ENCODE measurements at places on chromosomes 5 and 9. TPM values are rescaled to one million over a fixed set of nuclear protein-coding genes. Genes with fewer than 3 reads are reported as not detected.

DNA sequence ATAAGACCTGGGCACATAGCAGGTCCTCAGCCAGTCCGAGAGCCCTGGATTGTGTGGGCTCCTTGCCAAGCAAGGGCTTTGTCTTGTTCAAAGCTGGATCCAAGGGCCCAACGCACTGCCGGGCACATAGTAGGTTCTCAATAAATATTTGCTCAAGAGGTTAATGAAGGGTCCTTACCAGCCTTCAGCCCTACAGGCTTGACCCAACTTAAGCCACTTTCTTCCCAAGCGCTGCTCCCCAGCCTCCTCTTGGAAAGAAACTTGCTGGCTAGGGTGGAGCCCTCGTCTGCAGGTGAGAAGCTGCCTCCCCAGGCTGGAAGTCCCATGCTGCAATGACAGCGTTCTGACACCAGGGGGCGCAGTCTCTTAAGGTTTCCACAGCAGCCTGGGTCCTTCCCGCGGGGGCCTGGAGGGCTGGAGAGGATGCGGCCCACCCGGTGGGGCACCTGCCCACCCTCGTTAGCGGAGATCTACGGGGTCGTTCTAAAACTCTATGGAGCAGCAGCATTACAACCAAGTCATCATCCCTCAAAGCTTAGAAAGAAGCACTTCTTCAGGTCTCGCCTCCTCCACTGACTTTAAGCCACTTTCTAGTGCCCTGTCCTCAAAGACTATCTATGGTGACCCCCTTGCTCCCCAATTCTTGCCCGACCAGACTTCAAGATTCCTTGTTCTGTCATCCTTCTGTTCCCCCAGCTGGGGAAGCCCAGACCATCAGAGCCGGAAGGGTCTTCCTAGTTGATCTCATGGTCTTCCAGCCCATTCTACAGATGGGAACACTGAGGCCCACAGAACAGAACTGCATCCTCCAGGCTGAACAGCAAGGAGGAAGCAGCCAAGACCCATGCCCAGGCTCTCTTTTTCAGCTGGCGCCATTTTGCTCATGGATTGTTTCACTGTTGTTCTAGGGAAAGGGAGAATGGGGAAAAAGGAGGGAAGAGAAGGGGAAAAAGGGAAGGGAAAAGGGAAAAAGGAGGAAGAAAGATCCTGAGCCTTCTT lies 115.4 kb downstream of the LHX2 start:
- DNase-seq = peak; percentile 54
- H3K4me1 ChIP-seq = no peaks in the 10 kb centered on the region
- H3K27ac ChIP-seq = no peak overlapping the region
- H3K36me3 ChIP-seq = no peaks in the 10 kb centered on the region
- H3K4me3 ChIP-seq = no peak overlapping the region

DNA sequence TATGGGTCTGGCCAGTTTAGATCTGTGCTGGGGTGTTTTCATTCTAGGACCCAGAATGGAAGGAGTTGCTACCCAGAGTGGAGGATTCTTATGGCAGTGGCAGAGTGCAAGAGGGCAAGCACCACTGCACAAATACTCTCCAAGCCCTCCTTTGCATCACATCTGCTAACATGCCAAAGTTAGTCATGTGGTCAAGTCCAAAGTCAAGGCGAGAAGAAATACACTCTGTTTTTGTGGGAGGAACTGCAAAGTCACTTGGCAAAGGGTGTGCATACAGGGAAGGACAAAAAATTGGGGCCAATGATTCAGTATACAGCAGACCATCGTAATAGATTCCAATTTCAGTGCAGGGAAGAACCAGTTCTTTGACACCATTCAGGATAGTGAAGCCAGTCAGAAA lies 43.9 kb upstream of the HMGCS1 start:
- H3K4me3 ChIP-seq = no peak overlapping the region
- H3K27ac ChIP-seq = no peak overlapping the region
- DNase-seq = no peak
- no peaks in the 10 kb centered on the region for H3K4me1 ChIP-seq

GRCh38 chr5:77892061-77893010 lies 116.2 kb upstream of the TBCA start:
- H3K27me3 ChIP-seq = no peaks in the 10 kb centered on the region
- H3K36me3 ChIP-seq = no peaks in the 10 kb centered on the region
- no peak for DNase-seq
- no peaks in the 10 kb centered on the region for H3K4me1 ChIP-seq

DNA sequence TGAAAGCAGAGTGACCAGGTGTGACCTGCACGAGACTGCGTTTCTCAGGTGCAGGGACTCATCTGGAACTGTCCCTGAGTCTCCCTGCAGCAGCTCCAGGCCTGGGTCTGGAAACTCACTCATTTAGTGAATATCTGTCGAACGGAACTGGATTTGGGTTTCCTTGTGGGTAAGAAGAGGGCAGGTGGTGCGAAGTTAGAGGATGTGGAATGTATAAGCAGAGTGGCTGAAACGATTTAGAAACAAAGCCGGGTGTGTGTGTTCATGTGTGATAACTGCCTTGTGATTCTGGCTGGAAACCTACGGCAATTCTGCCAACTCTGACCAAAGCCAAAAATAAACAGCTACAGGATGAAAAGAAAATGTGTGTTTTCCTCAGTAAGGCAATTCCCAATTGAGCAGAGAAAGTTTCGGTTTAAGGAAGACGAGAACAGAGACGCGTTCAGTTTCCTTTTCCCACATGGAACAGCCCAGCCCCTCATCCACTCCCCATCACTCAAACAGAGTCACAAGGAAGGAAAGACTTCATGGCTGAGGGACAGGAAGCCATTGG lies 130.3 kb downstream of the NSG2 start:
- no peaks in the 10 kb centered on the region for H3K4me1 ChIP-seq
- H3K36me3 ChIP-seq = no peaks in the 10 kb centered on the region
- peaks cover 23% of the 10 kb centered on the region for H3K27me3 ChIP-seq
- no peak overlapping the region for H3K4me3 ChIP-seq

- peaks cover 19% of the 10 kb centered on the region for H3K4me1 ChIP-seq
- peak; percentile 65 for DNase-seq
- H3K27ac ChIP-seq = no peak within 1 kb of the TSS
- peaks cover 36% of the 10 kb centered on the region for H3K27me3 ChIP-seq
- no peak within 1 kb of the TSS for H3K4me3 ChIP-seq
- H3K36me3 ChIP-seq = no peaks in the 10 kb centered on the region
Measured at GRCh38 chr9:137227054-137227852, at the start of gene RNF224. Gene RNF224 (plus strand): TSS chr9:137227502. CDS start chr9:137228336, 834 bp downstream.

DNA sequence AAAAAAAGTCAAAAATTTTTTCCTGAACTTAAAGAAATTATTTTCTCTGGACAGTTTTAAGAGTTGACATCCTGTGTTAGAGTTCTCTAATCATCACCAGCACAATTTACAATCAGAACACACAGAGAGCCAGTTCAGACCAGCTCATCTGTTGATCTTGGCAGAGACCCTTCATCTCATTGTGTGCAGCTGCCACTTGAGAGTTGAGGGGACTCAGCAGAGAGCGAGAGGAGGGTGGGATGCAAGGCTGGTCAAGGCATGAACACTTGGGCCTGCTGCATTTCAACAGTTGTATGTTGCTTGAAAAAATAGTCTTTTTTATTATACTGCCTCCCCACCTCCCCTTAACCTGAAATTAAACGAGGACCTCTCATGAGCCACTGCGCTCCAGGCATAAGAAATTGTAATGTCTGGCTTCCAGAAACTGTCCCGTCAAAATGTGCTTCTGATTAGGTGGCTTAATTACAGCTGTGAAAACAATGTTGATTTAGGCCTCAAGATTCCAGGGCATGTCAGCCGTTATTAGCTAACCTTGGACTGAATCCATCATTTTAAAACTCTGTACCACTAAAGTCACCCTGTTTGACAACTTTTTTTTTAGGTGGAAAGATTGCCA lies 383.6 kb downstream of the CCDC171 start:
- no peak overlapping the region for H3K27ac ChIP-seq
- no peak for DNase-seq
- no peaks in the 10 kb centered on the region for H3K36me3 ChIP-seq
- no peaks in the 10 kb centered on the region for H3K4me1 ChIP-seq
- H3K4me3 ChIP-seq = no peak overlapping the region
- H3K27me3 ChIP-seq = no peaks in the 10 kb centered on the region

Gene ITK
- 0.32 TPM for total RNA-seq

Gene TGFBR1
- 15.2 TPM for total RNA-seq

DNA sequence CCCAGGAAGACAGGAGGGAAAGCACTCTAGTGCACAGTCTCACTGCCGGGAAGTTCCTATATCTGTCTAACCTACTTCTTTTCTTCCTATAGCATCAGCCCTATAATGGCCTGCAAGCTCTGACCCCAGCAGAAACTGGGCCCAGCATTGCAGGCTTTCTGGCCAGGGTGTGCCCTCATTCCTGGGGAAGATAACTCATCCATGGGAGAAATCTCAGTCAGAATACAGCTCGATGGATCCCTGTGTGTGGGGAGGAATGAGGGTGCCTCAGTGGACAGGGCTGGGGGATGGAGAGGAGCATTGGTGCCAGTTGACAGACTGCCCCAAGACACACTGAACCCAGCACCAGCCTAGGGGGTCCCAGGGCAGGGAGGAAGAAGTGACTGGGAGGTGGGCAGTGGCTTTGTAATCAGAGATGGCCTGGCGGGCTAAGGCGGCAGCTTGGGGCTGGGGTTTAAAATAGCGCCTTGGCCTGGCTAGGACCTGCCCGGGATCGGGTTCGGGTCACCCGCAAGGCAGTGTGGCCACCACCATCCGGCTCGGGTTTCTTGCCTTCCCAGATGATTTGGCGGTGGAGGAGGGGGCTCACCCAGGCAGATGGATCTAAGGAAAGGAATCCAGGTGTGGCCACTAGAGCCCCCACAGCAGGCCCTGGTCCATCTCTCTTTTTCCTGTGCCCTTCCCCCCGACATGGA lies 7.6 kb upstream of the CXXC5 start:
- DNase-seq = no peak
- H3K4me3 ChIP-seq = no peak overlapping the region
- no peaks in the 10 kb centered on the region for H3K27me3 ChIP-seq
- no peak overlapping the region for H3K27ac ChIP-seq
- H3K4me1 ChIP-seq = peaks cover 19% of the 10 kb centered on the region

DNA sequence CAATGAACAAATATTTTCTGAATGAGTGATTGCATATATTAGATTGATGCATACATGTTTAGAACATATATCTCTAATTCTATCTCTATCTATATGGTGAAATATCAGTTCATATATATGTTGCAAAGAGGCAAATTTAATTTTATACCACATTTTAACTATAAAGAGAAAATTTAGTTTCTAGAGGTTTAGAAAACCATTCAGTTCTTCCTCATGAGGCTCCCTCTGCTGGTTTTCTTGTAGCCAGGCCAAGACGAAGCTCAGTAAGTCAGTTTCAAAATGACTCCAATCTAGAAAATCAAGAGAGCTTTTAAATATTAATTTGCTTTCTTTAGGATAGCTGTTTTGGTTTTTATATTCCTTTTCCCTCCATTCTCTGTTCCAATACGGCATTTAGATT lies 312.1 kb downstream of the TMEM232 start:
- no peak for DNase-seq
- no peaks in the 10 kb centered on the region for H3K36me3 ChIP-seq
- no peak overlapping the region for H3K4me3 ChIP-seq
- H3K27ac ChIP-seq = no peak overlapping the region

GRCh38 chr9:75105019-75105540 lies 16.8 kb downstream of the OSTF1 start:
- peaks cover 9% of the 10 kb centered on the region for H3K4me1 ChIP-seq
- H3K4me3 ChIP-seq = no peak overlapping the region
- H3K27me3 ChIP-seq = no peaks in the 10 kb centered on the region
- no peak overlapping the region for H3K27ac ChIP-seq

DNA sequence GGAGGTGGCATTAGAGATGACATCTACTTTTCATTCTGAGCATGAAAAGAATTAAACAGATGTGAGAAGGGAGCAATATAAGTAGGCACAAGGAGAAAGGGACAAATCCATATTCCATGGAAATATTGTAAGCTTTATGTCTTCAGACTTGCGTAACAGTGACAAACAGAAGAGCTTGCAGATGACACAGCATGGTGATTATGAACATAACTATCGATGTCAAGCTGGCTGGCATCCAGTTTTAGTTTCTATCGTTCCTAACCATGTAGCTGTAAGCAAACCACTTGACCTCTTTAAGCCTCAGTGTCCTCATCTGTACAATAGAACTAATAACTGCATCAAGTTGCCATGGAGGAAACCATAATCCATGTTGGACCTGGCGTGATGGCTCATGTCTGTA lies 246.7 kb upstream of the ADRA1B start:
- no peak for DNase-seq
- H3K4me1 ChIP-seq = no peaks in the 10 kb centered on the region
- no peaks in the 10 kb centered on the region for H3K27me3 ChIP-seq

Gene KIF12
- not detected for total RNA-seq
